Lower leg skin (tissue), 4 donors: ENCODE measurements at places on chromosomes 2 and 18.

- no peak for DNase-seq
Observed at GRCh38 chr2:100692906-100693305, 127.0 kb upstream of the NPAS2 start.

DNA sequence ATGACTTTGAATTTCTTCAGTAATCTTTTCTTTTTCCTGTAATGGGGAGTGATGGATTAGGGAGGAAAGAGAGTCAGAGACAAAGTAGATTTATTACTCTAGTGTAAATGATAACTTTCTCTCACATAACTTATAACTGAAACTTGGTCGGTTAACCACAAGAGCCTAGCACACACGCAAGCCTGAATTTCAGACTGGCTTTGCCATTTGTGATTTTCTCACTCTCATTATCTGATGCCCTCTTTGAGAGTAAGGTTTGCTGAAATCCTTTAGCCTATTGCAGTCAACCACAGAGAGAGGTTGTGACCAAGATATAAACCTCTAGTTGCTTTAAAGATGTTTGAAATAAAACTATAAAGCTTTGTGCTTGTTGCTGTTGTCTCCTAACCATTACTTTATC lies 117.9 kb upstream of the NETO1 start:
- DNase-seq, result no peak

- no peak for DNase-seq
Observed at GRCh38 chr2:189131991-189132390, 47.6 kb downstream of the COL5A2 start.

GRCh38 chr2:216502381-216503158 lies 3.9 kb downstream of the RPL37A start:
- no peak for DNase-seq

DNA sequence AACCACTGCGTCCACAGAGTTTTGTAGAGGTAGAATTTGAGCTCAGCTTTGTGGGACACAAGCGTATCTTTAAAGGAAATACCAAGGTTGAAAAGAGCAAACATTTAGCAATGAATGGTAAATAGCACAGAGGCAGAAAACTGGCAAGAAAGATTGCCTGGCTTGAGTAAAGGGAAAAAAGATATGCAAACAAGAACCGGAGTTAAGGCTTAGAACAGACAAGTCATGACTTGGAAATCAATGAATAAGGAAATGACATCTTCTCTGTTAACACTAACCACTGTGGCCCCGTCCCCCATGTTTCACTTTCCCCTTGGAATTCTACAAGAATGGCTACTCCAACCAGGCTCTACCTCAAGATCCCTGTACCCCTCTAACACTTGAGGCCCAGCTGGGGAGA lies 3.8 kb downstream of the STAM2 start:
- no peak for DNase-seq

- no peak for DNase-seq
Observed at GRCh38 chr2:118250001-118250400, 161.7 kb downstream of the INSIG2 start.
